ENCODE measurements at places on chromosomes 1 and 21. TPM values are rescaled to one million over a fixed set of nuclear protein-coding genes. Genes with fewer than 3 reads are reported as not detected.

DNA sequence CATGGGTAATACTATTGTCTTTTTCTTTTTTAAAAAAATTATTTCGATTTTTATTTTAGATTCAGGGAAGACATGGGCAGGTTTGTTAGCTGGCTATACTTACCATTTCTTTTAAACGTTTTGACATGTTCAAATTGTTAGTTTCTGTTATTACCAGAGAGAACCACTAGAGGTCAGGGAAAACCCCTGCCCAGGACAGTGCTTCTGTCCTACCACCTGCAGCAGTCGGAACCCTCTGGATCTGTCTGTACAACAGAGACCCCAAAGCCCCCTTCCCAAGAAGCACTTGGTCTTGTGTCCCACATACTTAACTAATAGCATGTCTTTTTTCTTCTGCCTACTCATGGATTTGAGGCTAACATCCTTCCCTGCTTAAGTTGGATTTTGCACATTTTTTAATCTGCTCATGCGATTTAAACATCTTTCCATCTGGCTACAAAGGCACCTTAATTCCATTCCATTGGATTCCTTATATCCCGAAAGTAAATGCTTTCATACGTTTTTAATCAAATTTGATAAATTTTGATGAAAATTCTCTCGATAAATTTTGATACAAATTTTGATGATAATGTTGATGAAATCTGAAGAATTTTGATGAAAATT, 10.0 kb upstream of the C1orf115 start:
- DNase-seq, result no peak

- no peak for DNase-seq
Measured at GRCh38 chr1:117033772-117034171, 26.4 kb upstream of the TTF2 start.

DNA sequence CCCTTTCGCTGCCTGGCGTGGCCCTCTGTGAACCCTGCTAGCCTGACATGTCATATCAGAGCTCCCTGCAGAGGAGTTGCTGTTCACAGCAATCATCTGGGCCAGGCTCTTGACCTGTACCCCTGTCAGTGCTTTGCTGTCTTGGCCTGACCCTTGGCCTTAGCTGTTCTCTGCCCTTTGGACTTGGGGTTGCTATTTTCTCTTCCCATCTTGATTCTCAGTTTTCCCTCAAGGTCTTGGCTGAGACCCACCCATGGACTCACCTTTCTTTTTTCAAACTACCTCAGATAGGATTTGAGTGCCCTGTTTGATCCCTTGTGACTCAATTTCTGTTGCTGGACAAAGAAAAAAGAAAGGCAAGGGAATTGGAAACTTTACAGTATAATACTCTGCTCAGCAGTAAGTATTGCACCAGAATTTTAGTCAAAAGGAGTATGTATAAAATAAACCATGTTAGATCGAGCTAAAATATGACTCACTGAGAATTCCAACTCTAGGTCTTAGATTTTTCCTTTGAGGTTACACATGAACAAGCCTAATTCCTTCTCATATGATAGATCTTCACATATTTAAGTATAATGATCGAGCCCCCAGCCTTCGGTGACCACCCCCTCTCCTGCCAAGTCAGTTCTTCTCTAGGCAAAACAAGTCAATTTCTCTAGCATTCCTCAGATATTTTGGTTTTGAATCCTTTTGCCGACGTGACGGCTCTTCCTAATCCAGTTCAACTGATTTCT, 110.5 kb downstream of the NGF start:
- no peak for DNase-seq

GRCh38 chr1:19036813-19037605, 80.5 kb upstream of the IFFO2 start:
- DNase-seq, result no peak

DNA sequence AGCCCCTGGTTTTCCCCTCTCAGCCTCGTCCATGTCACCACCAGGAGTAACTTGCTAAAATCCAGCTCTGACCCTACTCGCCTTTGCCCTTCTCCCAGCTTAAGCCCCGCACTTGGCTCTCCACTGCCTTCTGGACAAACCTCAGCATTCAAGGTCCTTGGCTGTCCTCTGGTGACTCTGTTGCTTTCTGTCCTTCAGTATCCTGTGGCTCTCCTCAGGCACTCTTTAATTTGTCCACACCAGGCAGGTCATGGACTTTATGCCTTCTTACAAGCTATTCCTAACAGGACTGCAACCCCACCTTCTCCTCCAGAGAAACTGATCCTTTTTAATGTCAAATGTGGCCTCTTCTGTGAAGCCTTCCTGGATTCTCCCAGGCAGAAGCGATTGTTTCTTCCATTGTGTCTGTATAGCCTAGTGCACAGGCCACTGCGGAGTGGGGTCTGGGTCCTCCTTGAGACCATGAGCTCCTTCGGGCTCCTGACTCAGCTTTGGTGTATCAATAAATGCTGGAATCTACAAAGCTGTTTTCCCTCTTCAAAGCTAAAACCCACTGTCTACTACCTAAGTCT, 26.7 kb upstream of the CTPS1 start:
- no peak for DNase-seq

GRCh38 chr21:45611939-45612664, 31.4 kb upstream of the PCBP3 start:
- no peak for DNase-seq

The EPS8L3 gene
- total RNA-seq, result not detected
